Upper lobe of right lung (tissue), 1 donor: ENCODE measurements at places on chromosomes 7 and 10.

GRCh38 chr10:96622013-96622787 lies 35.4 kb upstream of the TM9SF3 start:
- no peak for DNase-seq

DNA sequence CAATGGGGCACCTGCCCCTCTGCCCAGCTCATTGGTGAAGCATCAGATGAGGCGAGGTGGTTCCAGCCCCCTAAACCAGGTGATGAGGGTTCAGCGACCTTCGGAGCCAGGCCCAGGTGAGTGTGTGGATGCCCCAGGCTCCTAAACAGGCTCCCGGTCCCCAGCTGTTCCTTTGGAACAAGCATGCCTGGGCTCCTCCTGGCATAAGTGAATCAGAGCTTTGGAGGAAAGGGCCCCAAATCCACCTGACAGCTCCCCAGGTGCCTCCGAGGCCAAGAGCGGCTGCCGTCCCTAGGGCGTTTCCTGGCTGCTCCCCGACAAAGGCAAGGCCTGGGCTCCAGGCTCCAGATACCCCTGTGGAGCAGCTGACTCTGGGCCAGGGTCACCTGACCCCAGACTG lies 61.3 kb downstream of the YKT6 start:
- no peak for DNase-seq

- DNase-seq = no peak
Measured at GRCh38 chr10:119333146-119333792, 125.9 kb downstream of the GRK5 start.

DNA sequence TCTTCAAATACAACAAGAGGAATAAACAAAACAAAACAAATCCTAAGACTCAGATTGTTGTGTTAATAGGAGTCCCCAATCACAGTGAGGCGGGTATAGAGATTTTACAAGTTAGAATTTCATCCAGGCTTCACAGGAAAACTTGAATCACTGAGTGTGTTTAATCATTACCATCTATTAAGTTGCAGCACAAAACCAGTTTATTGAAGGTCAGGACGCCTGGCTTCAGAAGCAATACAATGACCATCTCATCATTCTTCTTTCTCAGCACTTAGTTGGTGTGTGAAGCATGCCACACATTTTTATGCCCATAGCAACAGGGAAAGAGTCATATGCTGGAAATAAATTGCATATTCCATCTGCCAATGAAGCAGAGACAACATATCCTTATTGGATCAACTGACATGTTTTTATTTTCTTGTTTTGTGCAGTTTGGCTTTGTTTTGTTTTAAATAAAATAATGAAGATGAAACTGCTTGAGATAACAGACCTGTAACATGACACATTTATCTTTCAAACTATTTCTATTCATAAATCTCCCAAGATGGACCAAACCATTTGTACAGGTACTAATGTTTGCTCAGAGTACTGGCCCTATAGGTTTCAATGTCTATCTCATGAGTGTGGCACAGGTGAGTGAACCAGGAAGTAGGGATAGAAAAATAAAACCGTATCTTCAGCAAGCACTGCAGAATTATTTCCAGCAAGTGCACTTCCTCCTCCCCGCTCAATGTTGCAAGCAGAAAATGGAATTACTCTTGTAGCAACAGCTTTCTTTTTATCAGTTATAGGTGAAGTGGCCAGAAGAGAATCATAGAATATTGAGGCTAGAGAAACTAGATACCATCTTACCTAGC lies 40.4 kb downstream of the TAC1 start:
- DNase-seq = no peak

- DNase-seq = no peak
Measured at GRCh38 chr7:9124320-9124719, 690.9 kb downstream of the NXPH1 start.

DNA sequence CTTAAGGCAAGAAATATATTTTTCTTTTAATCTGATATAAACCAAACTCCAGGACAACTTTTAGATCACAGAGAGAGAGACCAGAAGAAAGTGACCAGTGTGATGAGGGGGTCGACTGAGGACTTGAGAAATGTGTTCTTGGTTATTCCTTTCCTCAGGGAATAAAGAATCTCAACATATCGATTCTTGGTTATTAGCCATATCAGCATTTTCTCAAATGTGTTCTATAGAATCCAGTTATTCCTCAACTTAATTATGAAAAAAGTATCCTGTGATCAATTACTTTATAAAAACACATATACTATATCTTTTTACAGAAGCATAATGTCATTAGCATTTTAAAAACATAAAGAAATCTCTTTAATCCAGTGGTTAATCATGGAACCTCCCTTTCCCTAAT lies 222.1 kb upstream of the FAM3C start:
- DNase-seq = no peak
